ENCODE measurements at places on chromosomes 16 and 17. TPM values are rescaled to one million over a fixed set of nuclear protein-coding genes. Genes with fewer than 3 reads are reported as not detected.

Gene PDE6G
- polyA plus RNA-seq = not detected

Gene CTRL
- 1.9 TPM for polyA plus RNA-seq

Gene PYDC1
- 0.94 TPM for polyA plus RNA-seq

Gene OR3A1
- not detected for polyA plus RNA-seq

Gene SMYD4
- 3.3 TPM for polyA plus RNA-seq

Gene RGS11
- 2.8 TPM for polyA plus RNA-seq

Gene SLC5A11
- 18.1 TPM for polyA plus RNA-seq

Gene GHDC
- polyA plus RNA-seq = 1.2 TPM

Gene CSH1
- not detected for polyA plus RNA-seq

Gene IL21R
- not detected for polyA plus RNA-seq

Gene KRT32
- not detected for polyA plus RNA-seq

Gene PLD2
- 1.2 TPM for polyA plus RNA-seq

Gene TBC1D3K
- not detected for polyA plus RNA-seq

Gene CACNA1G
- 54.6 TPM for polyA plus RNA-seq

Gene SLC38A8
- not detected for polyA plus RNA-seq

Gene MRC2
- 0.10 TPM for polyA plus RNA-seq

Gene DCUN1D3
- polyA plus RNA-seq = 1.7 TPM

Gene TLCD1
- 3.5 TPM for polyA plus RNA-seq

Gene ACAP1
- 5.8 TPM for polyA plus RNA-seq

Gene MRPL58
- polyA plus RNA-seq = 34.8 TPM

Gene SLC5A2
- 8.3 TPM for polyA plus RNA-seq

Gene SLC22A31
- not detected for polyA plus RNA-seq

Gene FSCN2
- polyA plus RNA-seq = not detected

Gene MAPK8IP3
- polyA plus RNA-seq = 0.57 TPM

Gene DNAI2
- polyA plus RNA-seq = not detected

Gene CRHR1
- polyA plus RNA-seq = 1.4 TPM

Gene TP53TG3F
- polyA plus RNA-seq = not detected

Gene DRG2
- 15.4 TPM for polyA plus RNA-seq

All from Purkinje cell (primary cell).